ENCODE measurements at places on chromosomes 7 and 10.

DNA sequence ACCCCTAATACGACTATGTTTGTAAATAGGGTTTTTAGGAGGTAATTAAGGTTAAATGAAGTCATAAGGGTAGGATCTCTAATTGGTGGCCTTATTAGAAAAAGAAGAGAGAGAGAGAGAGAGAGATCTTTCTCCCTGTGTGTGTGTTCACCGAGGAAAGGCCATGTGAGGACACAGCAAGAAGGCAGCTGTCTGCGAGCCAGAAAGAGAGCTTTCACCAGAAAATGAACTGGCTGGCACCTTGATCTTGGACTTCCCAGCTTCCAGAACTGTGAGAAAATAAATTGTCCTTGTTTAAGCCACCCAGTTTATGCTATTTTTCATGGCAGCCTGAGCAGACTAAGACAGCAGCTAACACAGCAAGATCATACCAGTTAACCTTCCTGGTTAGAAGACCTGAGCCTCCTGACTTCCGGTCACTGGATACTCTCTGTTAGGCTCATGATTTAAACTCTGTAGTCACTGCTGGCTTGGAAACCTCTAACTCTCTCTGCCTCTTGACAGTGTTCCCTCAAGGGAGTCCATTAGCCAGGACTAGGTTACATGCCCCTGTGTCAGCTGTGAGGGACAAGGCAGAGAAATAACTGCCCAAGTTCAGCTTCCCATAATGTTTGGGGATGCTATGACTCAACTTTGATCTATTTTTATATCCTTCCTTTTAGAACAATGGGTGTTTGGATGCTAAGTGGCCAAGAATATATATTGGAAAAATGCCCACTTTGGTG lies 102.3 kb downstream of the DYNC1I1 start:
- DNase-seq, result no peak

- no peak for DNase-seq
These were observed 14.5 kb downstream of the HIPK2 start for GRCh38 chr7:139763330-139763729.

DNA sequence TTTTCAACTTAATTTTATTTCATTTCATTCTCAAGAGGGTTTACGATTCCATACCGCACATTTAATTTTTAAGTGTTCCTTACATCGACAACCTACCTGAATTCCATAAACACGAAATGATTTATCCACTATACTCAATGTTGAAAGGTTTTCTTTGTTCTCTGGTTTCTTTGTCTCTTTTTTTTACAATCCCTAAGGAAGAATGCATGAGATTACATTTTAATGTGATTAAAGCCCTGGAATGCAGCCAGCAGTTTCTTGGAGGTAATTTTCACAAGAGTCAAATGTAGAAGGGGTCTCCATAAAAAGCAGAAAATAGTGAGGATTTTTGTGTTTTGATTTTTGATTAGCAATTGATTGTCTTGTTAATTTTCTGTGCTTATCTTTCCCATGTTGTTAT lies 59.2 kb upstream of the ADCY1 start:
- no peak for DNase-seq

- no peak for DNase-seq
These were observed 53.6 kb upstream of the PODXL start for GRCh38 chr7:131610007-131610406.

GRCh38 chr7:156949541-156950380 lies at the start of gene NOM1:
TSS of gene NOM1 (plus strand) at chr7:156949712. CDS start at chr7:156949738, 26 bp downstream.
- DNase-seq, result peak; percentile 71

DNA sequence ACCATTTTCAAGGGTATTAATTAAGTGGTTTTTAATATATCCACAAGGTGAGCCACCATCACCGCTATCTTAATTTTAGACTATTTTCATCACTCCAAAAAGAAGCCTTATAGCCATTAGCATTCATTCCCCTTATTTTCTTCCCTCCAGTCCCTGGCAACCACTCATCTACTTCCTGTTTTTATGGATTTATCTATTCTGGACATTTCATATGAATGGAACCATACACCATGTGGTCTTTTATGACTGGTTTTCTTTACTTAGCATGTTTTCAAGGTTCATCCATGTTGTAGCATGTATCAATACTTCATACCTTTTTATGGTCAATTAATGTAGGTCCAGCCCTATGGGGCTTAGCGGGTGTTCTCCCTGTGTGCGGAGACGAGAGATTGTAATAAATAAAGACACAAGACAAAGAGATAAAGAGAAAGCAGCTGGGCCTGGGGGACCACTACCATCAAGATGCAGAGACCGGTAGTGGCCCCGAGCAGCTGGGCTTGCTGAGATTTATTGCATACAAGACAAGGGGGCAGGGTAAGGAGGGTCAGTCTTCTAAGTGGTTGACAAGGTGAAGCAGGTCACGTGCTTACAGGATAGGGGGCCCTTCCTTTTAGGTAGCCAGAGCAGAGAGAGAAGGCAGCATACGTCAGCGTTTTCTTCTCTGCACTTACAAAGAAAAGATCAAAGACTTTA lies 14.6 kb downstream of the WBP1L start:
- no peak for DNase-seq

GRCh38 chr10:93701866-93702209 lies 554 bp downstream of the FRA10AC1 start:
- no peak for DNase-seq

GRCh38 chr10:52965938-52966401 lies 193.4 kb upstream of the MBL2 start:
- DNase-seq, result no peak

DNA sequence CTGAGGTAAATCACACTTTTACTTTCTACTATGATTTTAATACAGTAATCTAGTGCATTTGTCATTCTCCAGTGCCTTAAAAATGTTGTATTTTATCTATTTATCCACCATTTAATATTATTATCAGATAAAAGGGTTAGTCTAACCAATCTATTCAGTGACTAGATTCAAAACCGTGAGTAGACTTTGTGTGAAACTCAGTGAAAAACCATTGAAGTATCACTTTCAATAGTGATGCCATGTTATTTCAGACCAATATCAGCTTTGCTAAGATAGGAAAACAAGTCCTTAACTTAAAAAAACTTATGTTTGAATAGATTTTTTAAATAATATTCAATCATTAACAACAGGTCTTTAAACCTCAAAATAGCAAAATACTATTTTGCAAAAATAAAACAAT lies 1628.7 kb downstream of the REEP3 start:
- DNase-seq, result no peak

GRCh38 chr7:150934045-150934766 lies 43.9 kb downstream of the KCNH2 start:
- no peak for DNase-seq

DNA sequence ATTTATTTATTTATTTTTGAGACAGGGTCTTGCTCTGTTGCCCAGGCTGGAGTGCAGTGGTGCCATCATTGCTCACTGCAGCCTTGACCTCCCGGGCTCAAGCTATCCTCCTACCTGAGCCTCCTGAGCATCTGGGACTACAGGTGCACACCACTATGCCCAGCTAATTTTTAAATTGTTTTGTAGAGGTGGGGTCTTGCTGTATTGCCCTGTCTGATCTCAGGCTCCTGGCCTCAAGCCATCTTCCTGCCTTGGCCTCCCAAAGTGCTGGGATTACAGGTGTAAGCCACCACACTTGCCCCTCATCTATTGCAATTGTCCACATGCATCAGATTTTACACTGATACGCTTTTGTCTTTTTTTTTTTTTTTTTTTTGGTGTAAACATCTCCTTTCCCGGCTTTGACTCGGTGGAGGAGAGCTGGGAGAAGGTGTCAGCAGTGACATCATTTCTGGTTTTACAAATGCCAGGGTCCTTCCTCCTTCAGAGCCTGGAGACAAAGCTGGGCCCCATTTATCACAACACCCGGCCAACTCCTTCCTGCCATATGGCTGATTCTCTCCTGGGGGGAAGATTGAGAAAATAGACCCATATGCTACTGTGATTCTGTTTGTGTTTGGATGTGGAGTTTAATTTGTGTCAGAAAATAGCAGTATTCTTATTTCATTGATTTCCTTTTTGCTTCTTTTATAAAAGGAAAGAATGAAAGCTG lies 61.3 kb downstream of the GALNT17 start:
- DNase-seq, result no peak

GRCh38 chr7:44064791-44065430 lies 456 bp downstream of the PGAM2 start:
- no peak for DNase-seq

GRCh38 chr10:11243425-11244222 lies 226.0 kb downstream of the CELF2 start:
- DNase-seq, result no peak

GRCh38 chr10:7483848-7484247 lies 73.0 kb upstream of the SFMBT2 start:
- no peak for DNase-seq

DNA sequence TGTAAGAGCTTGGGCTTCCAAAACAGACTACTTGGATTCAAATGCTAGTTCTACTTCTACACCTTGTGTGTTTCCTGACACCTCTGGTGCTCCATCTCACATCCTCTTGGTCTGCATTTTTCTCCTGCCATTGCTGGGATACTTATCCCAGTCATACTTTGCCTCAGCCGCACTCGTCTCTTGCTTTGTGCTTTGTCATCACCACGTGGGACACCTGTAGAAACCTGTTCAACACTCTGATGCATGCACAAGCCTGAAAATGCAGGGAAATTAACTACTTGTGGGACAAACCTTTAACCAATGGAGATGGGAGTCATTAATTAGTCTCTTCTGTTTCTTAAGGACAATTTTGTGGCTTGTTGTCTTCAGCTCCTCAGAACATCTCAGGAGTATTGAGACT lies 94.2 kb upstream of the PHYHIPL start:
- no peak for DNase-seq

GRCh38 chr10:126892226-126893175 lies 12.7 kb upstream of the DOCK1 start:
- no peak for DNase-seq

DNA sequence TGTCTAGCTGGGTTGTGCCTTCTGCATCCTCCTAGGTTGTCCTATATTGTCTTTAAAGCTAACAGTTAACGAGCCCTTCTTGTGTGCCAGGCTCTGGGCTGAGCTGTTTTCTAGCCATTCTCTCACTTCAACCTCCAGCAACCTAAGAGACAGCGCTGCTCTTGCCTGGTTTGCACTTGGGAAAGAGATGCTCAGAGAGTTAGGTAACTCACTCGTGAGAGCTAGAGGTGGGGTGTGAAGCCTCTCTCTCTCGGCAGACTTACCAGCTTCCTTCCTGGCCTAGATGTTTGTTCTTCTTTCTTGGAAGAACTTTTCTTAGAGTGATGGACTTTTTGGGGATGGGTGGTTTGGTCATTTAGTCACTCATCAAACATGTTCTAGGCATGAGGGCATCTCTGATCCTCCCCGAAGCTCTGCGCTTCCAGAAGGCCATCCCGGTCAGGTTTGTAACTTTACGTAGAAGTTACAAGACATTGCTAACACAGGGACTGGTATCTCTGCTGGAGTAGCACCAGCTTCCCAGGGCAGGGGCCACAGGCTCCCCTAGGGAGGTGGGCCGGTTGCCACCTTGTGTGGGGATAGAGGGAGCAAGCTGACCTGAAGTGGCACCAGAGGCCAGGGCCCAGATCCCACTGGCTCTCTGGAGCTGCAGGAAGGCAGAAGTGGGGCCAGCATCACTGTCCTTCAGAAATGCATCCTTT lies 14.3 kb downstream of the TSPAN15 start:
- DNase-seq, result no peak

GRCh38 chr7:108181073-108181985 lies 51.2 kb upstream of the LAMB4 start:
- DNase-seq, result no peak

Measured in 8988T (cell line).